NCI-H526 (cell line): ENCODE measurements at places on chromosomes 4 and X.
A peak's percentile ranks its signal among the peaks of the same experiment; 100 is the strongest.

DNA sequence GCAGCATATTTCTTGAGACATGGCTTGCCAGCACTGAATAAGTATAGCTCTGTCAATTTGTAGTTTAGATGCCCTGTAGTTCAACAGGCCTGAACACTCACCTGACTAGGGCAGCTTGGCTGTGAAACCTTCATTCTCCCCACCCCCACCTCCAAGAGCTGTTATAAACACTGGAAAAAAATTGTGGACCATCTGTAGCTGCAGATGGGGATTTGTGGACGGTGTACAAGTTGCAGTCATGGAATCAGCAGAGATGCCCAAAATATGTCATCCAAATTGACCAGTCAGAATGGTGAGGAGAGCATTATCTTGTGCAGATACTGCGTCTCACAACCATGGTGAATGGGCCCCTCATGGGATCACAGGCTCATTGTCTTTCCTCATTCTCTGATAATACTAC lies 76.2 kb upstream of the PAQR3 start:
- DNase-seq: no peak

DNA sequence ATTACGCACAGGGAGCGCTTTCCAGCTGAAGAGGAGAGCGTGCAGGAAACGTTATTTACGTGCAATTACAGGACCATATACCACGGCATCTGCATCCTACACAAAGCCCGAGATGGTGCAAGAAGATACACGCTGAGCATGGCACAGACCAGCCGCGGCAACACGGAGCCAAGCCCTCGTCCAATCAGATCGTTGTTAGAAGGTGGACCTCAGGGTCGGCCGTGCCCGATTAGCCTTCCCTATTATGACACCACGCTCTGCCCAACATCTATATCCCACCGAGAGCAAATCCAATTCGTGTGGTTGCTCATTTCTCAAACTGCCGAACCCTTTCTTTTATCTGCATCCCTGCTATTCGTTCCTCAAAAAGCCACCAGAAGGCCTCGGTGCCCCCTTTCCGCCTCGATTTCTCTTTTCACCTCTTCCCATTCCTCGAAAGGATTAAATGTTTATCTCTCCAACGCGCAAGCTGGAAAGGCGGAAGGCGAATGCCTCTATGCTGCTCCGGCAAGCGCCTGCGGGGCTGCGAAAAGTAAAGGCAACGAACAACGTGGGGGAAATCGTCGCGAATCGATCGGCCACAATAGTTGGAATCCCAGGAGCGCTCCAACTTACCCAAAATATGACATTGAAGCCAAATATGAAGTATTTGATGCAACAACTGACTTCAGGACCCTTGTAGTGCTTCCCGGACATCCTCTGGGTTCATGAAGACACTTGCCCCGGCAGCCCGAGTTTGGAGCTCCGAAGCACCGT lies 702 bp downstream of the TSPAN5 start:
- peak; percentile 77 for DNase-seq

DNA sequence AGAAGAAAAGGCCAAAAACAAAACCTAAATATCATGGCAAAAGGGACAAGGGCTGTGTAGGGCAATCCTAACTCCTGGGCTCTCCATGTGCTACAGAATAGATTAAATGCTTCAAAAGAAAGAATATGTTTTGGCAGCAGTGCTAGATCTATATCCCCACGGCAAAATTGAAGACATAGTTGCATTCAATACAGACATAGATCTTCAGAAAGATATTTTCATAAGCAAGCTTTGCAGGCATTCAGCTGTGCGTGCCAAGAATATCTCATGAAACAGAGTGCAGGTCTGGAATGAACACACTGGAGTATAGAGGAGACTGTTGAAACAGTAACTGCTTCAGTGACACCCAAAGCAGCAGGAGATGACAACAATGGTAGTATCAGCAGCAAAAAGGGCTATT lies 1476.9 kb downstream of the ARAP2 start:
- no peak for DNase-seq

GRCh38 chr4:72118017-72118416 lies 86.2 kb downstream of the NPFFR2 start:
- DNase-seq: no peak

- DNase-seq: no peak
Observed at GRCh38 chr4:16416601-16417000, 190.3 kb upstream of the TAPT1 start.

GRCh38 chrX:103151799-103152198 lies 58.9 kb upstream of the NXF3 start:
- no peak for DNase-seq

DNA sequence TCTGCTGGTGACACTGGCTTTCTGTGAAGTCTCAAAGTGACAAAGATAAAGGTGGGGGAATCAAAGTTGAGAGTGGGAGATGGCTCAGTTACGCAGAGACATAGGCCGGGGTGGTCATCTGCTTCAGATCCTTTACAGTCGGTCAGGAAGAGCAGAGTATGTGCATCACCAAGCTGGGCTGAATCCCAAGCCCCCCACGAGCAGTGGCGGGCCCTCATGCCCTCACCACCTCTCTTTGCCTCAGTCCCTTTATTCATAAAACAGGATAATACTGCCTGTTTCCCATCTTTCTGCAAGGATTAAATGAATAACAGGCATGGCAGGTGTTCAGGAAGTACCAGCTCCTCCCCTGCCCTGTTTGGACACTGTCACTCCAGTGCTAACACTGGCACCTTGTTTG lies 135.6 kb downstream of the EVC2 start:
- DNase-seq: no peak

DNA sequence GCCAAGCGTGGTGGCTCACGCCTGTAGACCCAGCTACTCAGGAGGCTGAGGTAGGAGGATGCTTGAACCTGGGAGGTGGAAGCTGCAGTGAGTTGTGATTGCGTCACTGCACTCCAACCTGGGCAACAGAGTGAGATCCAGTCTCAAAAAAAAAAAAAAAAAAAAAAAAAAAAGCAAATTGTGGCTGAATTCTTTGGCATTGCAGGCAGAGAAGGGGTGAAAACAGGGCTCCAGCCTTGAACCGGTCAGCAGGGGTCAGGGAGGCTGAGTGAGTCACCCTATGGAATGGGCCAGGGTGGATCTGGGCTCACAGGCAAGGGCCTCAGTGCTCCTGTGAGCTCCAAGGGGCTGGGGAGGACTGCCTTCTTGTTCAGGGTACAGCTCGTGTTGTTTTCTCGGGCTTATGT lies 13.2 kb upstream of the FAM3A start:
- no peak for DNase-seq

DNA sequence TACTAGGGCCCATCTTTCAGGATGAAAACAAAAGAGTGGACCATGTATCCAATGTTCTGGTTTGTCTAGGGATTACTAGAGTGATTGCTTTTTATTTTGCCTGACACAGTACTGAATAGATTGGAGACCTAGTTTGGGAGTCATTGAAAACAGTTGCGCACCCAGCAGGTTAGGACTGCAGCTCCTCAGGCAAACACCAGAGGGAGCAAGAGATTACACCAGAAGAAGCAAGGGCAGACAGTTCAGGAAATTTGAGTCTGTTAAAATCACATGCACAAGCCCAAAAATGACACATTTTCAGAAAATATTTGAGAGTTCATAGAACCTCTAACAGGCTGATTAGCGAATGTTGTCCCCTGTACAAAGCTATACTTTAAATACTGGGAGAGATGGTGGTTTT lies 55.6 kb downstream of the CYLC1 start:
- DNase-seq: peak; percentile 10

DNA sequence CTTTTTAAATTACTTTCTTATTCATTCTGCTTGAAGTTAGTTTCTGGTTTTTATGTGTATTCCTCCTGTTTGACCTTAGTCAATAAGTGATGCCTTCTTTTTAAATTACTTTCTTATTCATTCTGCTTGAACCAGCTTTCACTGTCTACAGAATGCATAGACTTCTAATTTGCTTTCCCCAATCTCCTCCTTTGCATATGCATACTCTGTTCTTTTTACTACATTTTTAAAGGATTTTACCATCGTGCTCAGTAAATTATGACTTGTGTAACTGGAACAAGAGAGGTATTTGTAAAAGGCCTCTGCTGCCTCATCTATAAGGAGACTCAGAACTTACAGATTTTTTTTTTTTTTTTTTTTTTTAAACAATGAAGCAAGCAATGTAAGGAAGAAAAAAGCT lies 228.7 kb downstream of the PPP3CA start:
- DNase-seq: no peak

DNA sequence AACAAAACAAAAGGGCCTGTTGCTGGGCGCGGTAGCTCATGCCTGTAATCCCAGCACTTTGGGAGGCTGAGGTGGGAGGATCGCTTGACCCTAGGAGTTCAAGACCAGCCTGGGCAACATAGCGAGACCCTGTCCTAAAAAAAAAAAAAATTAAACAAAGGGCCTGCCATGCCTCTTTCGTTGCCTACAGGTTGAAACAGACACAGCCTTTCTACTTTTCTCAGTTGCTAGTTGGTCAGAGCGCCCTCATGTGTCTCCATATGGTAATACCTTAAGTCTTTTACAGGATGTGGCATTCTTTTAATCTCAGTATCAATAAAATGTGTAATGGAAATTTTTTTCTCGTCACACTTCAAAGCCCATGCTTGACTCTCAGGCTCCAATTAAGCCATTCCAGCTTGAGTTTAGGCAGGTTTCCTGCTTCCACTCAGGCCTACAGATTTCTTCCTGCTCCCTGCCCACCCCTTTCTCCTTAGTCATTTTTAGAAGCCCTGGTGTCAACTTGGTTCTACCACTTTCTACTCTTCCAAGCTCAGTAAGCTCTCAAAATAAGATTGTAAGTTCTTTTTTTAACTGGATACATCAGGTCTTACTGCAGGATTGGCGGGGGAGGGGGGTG lies 4.6 kb upstream of the SOWAHD start:
- peak; percentile 55 for DNase-seq

DNA sequence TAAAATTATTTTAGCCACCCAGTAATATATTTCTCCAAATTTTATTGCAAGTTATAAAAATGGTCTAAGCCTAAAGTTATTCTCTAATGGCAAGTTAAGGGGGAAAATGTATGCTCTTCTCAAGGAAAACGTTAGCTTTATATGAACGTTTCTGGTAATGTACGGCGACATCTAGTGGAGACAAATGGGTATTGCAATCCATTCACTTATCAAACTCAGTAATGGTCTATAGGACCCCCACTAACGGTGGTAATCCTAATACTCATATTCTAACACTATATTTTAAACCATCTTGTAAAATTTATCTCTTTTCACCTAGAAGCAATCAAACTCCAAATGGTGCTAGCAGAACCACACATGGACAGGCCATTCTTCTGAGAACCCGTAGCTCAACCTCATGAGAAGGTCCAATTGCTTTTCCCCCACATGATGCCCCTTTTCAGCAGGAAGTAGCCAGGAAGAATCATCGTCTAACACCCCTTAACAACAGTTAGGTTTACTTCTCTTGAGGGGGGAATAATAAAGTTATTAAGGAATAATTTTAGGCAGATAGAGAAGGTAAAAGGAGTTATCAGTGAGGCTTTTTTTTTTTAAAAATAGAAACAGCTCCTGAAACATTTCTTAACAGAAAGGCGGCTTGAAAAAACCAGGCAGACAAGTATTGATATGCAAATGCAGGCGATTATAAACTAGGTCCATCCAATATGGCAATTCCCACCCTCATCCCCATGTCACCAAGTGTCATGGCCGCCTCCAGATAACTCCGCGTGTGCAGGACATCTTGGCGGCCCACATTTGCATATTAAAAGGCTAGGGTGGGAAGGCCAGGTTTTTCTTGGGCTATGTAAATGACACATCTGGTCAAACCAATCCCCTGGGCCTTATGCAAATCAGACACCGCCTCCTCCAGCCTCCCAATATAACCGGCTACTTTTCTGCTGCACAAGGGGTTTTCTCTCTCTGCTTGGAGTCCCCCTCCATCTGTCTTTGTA lies 35.0 kb downstream of the NUDT11 start:
- peak; percentile 42 for DNase-seq

GRCh38 chr4:83212041-83212851 lies 72.4 kb downstream of the COQ2 start:
- DNase-seq: no peak
